Occipital lobe (tissue), 3 donors: ENCODE measurements at places on chromosomes 12 and 14. TPM values are rescaled to one million over a fixed set of nuclear protein-coding genes. Genes with fewer than 3 reads are reported as not detected.

Gene CCND2
- total RNA-seq: 300 TPM

DNA sequence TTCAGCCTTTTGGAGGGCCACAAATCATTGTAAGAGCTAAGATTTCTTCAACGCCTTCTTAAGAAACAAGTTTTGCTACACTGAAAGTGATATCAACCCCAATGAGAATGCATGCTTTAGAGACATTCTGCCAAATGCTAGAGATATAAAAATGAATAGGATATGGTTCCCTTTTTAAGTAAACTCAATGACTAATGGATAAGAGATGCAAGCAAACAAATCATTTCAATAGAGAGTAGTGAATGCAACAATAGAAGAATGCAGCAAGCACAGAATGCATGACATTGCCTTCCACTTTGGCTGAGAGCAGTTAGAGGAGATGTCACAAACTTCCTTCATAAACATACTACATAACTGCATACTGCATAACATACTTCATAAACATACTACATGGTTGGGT, 116.4 kb downstream of the PDZRN4 start:
- DNase-seq: no peak

DNA sequence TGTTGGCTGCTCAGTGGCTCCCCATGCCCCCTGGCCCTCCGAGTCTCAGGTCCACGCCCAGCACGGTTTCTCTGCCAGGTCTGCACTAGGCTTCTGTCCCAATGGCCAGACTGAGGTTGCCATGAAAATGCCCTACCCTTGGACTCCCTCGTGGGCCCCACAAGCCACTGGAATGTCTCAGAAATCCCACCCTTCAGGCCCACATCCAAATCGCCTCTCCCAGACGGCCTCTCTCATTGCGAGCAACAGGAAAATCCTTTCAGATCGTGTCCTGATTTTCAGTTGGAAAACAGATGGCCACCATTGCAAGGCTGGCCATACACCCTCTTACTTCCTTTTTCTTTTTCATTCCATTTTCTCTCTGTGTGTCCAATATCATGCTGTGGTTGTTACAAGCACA, 77.3 kb downstream of the IRF2BPL start:
- no peak for DNase-seq

DNA sequence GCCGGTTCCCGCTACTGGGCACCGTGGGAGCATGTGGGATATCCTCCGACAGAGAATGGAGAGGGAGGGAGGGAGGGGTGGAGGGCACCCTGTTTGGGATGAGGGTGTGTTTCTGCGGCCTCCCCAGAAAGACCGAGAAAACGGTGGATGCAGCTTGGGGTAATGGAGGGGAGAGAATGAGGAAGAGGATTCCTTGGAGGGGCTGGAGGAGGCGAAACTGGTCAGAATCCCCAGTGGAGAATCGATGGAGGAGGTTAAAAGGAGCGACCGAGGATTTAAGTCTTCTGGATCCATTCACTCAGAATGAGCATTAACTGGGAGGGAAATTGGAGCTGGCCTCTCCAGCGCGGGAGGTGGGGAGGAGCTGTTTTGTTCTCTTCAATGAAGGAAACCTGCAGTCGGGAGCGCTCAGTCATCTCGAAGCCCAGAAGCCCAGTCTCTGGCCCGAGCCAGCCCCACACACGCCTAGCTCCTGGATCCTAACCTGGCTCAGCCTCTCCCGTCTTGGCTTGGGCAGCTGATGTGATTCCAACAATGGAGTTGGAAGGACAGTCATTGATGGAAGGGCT, 581 bp downstream of the ARG2 start:
- DNase-seq: peak; percentile 35

DNA sequence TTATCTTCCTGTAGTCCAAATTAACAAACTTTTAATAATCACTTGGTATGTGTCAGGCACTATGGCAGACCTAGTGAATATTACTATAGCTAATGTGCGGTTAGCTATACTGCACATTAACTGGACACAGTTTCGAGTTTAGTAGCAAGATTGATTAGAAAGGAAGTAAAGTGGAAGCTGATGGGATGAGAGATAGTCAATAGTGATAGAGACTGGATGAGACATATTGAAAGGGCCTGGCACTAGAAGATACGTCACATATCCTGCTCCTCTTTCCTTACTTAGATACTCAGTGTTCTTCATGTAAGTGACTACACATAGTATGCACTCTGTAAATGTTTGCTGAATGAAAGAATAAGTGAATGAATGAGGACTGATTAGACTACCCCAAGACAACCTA, 5.5 kb downstream of the TBK1 start:
- no peak for DNase-seq

DNA sequence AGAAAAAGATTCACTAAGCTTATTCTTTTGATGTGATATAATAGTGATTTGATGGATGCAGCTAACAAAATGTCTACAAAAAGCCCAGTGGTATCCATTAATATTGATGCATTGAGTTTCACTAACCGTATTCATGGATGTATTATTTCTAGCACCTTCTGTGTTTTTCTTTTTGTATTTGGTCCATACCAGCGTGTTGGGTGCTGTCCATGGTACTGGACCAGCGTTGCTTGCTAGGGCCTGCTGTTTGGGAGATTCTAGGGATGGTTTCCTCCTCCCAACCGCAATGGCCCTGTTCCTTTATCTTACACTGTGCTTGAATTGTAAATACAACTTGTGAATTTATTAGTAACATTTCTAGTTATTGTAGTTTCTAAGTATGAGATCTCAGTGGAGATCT, 31.7 kb downstream of the ANO4 start:
- DNase-seq: no peak

GRCh38 chr14:45757655-45758054, 504.7 kb upstream of the MIS18BP1 start:
- no peak for DNase-seq

DNA sequence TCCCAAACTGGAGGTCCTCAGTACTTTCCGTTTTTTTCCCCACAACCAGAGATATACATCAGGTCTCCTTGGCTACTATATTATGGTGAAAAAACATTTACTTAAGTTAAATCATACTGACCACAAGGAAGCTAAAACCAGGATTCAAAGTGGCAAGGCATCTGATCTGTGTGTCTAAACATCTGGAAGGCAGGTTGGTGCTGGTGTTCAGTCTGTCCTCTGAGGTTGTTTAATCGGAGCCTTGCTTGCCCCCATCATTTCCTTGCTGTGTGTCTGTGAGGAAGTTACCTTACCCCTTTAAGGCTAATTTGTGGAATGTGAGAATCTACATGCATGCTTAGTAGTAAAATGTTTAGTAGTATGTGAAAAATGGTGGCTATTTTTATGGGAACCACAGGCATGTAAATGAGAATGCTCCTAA, 75.6 kb downstream of the GALNT4 start:
- DNase-seq: no peak
